ENCODE measurements at places on chromosomes 16 and 17.

DNA sequence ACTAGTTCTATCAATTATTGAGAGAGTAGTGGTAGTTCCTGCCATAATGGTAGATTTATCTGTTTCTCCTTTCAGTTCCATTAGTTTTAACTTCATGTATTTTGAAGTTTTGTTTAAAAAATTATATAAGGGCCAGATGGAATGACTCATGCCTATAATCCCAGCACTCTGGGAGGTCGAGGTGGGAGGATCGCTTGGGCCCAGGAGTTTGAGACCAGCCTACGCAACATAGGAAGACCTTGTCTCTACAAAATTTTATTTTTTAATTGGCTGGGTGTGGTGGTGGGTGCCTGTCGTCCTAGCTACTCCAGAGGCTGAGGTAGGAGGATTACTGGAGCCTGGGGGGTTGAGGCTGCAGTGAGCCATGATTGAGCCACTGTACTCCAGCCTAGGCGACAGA is 14.1 kb upstream of the UBTF start:
- no peak for DNase-seq

DNA sequence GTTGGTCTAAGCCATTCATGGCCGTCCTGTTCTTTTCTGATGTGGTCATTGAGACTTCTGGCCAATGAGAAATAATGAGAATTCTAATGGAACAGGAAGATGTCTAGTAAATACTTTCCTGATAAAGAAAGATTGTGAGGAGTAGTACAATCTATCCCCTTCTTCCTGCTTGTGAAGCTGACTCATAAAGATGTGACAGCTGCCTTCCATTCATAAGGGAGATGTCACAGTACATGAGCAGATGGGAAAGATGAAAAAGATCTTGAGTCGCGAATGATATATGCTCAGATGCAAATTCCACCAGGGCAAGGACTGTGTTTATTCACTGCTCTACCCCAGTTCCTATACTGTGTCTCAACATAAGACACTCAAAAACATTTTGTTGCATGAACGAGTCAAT is 111.7 kb upstream of the FOXF1 start:
- no peak for DNase-seq

DNA sequence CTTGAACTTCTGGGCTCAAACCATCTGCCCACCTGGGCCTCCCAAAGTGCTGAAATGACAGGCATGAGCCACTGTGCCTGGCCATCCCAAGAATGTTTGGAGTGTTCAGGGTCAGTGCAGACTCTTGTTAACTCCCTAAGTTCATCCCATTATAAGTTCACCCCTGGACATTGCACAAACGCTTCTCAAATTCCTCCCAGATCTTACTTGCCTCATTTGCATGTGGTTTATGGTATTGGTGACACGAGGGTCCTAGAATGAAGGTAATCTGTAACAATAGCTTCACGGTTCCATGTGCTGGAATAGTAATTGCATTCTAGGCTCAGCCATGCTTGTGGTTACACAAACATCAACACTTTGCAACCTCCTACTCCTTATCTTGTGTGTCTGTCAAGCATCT is 5.0 kb upstream of the CCDC42 start:
- DNase-seq, result no peak

DNA sequence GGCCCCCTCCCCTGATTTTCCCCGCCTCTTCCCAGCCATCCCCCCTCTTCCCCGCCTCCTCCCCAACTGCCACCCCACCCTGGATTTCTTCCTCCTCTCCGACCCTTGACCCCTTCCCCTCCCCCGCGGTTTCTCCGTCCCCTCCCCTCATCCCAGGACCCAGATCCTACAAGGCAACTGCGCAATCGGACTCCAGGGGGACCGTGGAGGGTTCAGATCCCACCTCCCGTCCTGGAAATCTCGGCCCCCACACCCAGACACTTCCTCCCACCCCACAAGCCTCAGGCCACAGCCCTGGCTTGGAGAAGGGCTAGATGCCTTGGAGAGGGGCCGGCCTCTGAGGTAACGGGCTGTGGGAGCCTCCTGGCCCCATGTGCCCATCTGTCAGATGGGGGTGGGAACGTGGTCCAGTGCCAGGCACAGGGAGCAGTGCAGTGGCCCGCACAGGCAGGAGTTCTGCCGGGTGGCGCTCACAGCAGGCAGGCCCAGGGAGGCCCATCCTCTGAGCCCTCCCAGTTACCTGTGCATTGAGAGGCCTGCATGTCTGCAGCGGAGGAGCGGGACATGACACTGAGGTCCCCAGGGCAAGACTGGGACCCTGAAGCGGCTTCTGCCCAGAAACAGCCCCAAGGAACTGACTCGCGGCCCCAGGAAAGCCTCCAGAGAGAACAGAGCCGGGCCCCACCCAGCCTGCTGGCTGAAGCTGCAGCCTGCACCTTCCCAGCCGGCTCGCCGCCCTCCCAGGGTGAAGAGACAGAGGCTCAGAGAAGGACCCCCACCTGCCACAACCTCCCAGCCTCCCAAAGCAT is 16.7 kb downstream of the ZNF423 start:
- no peak for DNase-seq
